Cardiac fibroblast (primary cell): ENCODE measurements at places on chromosomes 3 and 15.

DNA sequence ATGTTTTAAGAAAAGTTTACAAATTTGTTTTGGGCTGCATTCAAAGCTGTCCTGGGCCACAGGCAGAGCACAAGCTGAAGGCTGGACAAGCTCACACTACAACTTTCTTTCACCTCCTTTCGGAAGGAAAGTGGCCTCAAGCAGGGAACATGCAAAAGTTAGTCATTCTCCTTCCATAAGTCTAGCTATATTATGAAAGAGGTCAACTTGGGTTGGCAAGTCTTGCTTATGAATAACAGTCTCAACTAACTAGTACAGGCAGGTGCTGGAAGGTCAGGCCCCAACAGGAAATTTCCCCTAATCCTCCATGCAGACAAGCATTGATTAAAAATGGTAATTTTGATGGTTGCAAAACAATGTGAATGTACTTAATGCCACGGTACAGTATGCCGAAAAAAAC lies 69.4 kb downstream of the OSBPL10 start:
- no peak for DNase-seq

GRCh38 chr3:46995901-46996562 lies 16.6 kb downstream of the NBEAL2 start:
- DNase-seq: no peak

DNA sequence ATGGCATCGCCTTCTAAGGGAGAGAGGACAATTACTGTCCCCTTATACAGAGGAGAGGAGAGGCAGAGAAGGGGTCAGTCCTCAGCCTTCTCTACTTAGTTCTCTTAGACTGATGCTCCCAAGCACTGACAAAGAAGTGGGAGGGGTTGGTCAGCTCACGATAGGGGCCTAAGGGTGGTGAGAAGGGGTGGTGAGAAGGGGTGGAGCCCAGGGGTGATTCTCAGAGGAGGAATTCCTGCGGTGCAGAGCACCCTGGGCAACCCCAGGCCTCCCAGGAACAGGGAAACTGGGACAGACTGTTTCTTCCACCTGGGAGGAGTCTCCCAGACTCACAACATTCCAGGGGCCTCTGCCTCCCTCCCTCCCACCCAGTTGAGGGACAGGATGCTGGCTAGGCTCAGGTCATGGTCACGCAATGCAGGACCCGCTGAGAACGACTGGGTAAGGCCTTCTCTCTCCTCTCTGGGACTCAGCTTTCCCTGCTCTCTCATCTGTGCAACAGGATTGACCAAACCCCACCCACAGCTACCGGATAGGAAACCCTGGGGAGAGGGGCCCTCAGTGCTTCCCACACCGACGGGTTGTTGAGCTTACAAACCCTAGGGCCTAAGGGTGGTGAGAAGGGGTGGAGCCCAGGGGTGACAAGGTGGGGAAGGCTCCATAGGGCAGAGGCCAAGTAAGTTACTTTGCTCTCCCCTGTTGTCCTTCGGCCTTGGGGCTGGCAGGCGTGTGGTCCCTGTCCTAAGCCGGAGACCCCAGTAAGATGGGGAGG lies 1.5 kb downstream of the TPRA1 start:
- DNase-seq: peak; percentile 65

GRCh38 chr3:141941093-141941492 lies 64.7 kb downstream of the ATP1B3 start:
- no peak for DNase-seq

- no peak for DNase-seq
Observed at GRCh38 chr3:78015856-78016255, 976.0 kb downstream of the ROBO2 start.

DNA sequence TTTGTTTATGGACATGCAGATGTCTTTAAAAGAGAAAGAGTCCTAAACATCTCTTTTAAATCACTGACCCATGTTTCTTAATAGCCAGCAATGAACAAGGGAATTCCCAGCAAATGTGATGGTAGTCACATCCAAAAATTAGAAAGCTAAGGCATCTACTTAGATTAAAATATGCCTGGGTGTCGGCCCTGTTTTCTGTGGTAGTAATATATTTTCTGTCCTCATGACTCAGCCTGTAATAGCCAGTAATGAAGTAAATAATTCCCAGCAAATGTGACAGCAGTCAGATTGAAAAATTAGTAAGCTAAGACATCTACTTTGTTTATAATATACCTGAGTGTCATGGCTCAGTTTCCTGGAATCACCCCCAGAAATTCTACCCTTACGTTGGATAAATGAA lies 60.6 kb upstream of the MYRIP start:
- no peak for DNase-seq

DNA sequence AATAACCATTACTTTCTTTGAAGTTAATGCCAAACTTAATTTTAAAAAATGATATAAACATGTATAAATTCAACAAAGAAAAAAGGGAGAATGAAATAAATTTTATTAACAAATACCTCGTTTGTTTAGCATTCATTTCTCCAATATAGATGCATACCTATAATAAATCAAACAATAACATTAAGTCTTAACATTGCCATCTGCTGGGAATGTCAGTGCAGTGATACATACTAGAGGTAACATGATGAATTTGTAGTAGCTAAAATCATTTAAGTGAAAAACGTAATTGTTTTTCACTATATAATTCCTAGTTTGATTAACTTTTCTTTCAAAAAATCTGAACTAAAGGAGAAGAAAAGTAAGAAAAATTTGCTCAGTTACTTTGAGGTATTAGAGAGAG lies 340.2 kb upstream of the CBLB start:
- DNase-seq: peak; percentile 77

DNA sequence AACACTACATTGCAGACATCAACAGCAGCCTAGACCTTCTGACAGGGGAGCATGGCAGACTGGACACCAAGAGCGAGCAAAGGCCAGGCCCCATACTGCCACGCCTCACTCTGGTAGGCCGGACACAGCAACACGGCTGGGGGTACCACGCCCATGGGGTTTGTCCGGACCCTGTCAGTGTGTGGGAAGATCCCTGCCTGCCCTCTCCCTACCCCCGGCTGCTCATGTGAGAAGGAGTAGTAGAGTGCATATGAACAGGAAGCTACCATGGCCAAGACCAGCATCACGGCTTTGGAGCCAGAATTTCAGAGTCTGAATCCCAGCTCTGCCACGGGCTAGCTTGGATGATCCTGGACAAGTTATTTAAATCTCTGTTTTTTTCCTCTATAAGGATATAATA lies 27.9 kb downstream of the ALDH1L1 start:
- DNase-seq: no peak
